ENCODE measurements at places on chromosomes 2 and 18.

GRCh38 chr2:134206573-134206972, 47.3 kb upstream of the MGAT5 start:
- no peak for DNase-seq

GRCh38 chr2:203730076-203730729, 23.8 kb downstream of the CD28 start:
- DNase-seq: no peak

- no peak for DNase-seq
Observed at GRCh38 chr18:36427831-36428230, 130.3 kb downstream of the FHOD3 start.

GRCh38 chr18:59272891-59273758, at the start of gene RAX:
Gene RAX, minus strand, starts transcription at chr18:59273454. Its CDS starts 248 bp downstream, at chr18:59273206.
- no peak for DNase-seq

GRCh38 chr18:48884771-48885170, 66.0 kb downstream of the SMAD7 start:
- DNase-seq: no peak

GRCh38 chr2:42196403-42197267, 27.5 kb downstream of the EML4 start:
- no peak for DNase-seq

DNA sequence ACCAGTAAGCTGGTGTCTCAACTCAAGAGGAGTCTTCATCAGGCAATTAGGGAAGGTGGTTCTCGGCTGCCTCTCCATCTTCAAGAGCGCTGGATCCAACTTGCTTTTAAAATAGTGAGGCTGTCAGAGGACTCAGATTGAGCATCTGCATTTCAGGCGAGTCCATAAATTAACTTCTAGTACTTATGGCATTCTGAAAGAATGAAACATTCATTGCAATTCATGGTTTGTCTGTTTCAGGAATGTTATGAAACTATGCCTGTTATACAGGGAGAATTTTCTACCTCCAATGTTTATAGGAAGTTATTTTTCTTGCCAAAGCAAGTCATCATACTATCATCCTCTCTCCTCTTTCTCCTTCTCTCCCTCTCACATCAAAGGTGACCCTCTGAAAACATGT, 883.2 kb downstream of the SLC4A3 start:
- no peak for DNase-seq

DNA sequence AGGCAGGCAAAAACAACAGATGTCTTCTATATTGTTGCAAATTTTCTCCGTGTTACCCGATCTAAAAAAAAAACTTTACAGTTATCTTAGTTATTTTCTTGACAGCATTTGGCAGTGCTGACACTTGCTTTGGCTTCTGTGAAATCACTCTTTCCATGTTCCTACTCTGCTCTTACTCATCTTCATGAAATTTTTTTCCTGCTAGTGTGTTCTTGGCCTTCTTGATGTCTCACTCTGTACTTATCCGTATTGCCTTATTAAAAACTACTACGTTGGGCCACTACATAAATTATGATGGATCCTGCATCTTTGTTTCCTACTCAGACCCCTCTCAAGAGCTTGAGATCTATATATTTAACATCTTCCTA, 134.4 kb downstream of the IKZF2 start:
- DNase-seq: no peak

GRCh38 chr2:165390875-165391274, 78.6 kb upstream of the CSRNP3 start:
- DNase-seq: no peak

DNA sequence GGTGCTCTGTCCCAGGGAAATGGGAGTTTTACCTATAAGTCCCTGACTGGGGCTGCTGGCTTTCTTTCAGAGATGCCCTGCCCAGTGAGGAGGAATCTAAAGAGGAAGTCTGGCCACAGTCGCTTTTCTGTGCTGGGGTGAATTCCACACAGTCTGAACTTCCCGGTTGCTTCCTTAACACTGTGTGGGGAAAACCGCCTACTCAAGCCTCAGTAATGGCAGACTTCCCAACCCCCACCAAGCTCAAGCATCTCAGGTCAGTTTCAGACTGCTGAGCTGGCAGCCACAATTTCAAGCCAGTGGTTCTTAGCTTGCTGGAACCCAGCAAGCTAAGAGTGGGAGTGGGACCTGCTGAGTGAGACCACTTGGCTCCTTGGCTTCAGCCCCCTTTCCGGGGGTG, 54.9 kb downstream of the NUP35 start:
- no peak for DNase-seq

DNA sequence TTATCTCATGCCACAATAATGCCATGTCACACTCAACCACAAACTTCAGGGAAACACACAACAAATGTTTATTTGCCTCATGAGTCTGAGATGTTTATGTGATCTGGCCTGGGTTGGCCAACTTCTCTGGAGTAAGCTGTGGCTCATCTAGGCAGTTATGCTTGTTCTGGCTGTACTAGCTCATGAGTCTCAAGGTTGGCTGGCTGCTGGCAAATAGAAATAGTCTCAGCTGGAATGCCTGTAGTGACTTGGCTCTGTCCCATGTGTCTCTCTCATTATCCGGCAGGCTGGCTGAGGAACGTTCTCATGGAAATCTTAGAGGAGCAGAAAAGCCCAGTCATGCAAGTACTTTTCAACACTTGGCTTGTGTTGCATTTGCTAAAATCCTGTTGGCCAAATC, 234.9 kb upstream of the CDH2 start:
- no peak for DNase-seq
